ENCODE measurements at places on chromosomes 5 and 9. TPM values are rescaled to one million over a fixed set of nuclear protein-coding genes. Genes with fewer than 3 reads are reported as not detected.

The FOXI1 gene
- total RNA-seq = not detected

The TICAM2 gene
- under 0.01 TPM for total RNA-seq

DNA sequence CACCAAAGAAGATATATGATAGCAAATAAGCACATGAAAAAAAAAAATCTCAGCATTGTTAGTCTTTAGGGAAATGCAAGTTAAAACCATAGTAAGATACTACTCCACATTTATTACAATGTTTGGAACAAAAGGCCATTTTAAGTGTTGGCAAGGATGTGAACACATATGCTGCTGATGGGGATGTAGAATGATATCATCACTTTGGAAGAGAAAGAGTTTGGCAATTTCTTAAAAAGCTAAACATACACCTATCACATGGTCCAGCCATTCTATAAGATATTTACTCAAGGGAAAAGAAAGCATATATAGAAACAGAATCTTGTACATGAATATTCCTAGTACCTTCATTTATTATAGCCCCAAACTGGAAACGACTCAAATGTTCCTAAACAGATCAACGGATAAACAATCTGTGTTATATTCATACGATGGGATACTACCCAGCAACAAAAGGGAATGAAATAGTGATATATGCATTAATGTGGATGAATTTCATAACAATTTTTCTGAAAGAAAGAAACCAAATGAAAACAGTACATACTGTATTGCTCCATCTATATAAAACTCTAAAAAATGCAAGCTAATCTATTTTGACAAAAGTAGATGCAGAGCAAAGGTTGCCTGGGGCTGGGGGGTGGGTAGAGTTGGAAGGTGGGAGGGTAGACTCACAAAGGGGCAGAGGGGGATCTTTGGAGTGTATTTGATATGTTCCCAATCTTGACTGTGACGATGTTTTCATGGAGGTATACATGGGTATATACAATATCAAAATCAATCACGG lies 45.7 kb upstream of the SMAD5 start:
- no peak for DNase-seq

GRCh38 chr5:173916233-173916632 lies 28.1 kb downstream of the CPEB4 start:
- no peak for DNase-seq

DNA sequence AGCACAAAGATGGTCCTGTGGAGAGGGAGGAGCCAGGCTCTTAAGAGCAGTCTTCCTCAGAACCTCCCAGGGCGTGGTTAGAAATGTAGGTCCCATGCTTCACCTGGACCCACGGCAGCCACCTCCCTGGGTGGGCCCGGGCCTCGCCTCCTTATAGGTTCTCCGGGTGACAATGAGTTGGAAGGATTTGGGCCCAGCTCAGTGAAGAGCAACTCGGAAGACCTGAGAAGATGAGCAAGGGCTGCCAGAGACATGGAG lies 26.3 kb upstream of the NDST1 start:
- no peak for DNase-seq

DNA sequence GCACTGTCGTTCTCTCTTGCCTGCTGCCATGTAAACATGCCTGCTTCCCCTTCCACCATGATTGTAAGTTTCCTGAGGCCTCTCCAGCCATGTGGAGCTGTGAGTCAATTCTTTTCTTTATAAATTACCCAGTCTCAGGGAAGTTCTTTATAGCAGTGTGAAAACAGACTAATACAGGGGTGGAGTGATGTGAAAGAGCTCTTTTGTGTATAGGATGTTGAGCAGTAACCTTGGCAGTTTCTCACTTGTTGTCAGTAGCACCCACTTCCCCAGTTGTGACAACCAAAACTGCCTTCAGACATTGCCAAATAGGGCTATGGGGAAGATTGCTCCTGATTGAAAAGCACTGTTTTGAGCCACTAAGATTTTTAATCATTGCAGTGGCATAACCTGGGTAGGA lies 552.2 kb upstream of the ZNF462 start:
- DNase-seq = no peak

The CMYA5 gene
- total RNA-seq = 0.27 TPM

- DNase-seq = no peak
Observed at GRCh38 chr5:53597894-53598293, 37.5 kb downstream of the NDUFS4 start.

The SPINK7 gene
- total RNA-seq = not detected

The ANKRD31 gene
- under 0.01 TPM for total RNA-seq

The SLC6A18 gene
- not detected for total RNA-seq

The LCP2 gene
- 70.8 TPM for total RNA-seq

The LSM11 gene
- 2.4 TPM for total RNA-seq

DNA sequence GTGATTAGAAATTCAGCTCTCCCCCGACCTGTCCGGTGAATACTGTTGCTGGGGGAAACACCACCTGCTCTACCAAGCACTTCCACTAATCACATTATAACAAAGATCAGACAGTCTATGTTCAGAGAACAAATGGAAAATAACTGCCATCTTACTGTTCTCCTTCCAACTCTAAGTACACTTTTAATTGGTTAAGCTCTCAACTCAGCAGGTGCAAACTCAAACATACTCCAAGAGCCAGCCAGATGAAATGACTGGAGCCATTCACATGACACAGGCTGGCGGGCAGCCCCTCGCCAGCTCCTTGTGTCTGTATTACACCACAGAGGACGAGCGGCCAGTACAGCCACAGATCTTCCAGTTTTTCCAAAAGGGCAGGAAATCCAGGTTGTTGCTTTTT lies 16.1 kb downstream of the LIFR start:
- no peak for DNase-seq

The FOXD4L6 gene
- under 0.01 TPM for total RNA-seq

The NUDCD2 gene
- total RNA-seq = 6.2 TPM

All from hematopoietic multipotent progenitor cell (in vitro differentiated cells).